ENCODE measurements at places on chromosomes 7 and 10.

DNA sequence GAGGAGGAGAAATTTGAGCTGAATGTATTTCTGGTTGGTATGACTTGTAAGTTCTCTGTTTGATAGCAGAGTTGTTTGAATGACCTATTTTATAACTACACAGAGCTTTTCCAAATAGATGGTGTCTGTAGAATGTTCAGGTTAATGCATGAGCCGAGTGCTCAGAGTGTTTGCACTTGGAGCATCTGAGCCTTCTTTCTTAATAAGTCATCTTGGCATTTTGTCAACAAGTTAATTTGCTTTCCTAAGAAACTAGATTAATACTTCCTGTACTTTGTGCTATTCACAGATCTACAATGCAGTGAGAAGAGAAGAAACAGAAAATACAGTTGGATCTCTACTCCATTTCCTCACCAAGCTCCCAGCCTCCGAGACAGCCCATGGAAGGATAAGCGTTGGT is 138.2 kb downstream of the PLCE1 start:
- no peak for DNase-seq

- no peak for DNase-seq
Observed at GRCh38 chr7:127514499-127514898, 70.9 kb downstream of the GCC1 start.

- DNase-seq: no peak
Observed at GRCh38 chr10:83983578-83984255, 155.6 kb upstream of the GHITM start.

DNA sequence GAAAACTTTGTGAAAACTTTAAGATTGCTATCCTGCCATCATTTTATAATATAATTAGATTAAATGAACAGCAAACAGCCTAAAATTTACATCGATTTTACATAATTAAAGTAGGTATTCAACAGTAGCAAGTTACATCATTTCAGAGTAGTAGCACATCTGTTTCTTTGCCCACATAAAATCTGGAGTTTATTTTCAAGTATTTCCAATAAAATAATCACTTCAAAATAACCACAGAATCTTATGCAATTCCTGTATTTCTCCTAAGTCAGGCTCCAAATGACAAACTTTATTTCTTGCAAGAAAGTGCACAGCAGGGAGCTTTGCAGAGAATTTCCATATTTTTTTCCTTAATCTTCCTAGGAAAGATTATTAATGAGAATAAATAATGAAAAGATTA is 82.6 kb downstream of the CUBN start:
- DNase-seq: no peak

DNA sequence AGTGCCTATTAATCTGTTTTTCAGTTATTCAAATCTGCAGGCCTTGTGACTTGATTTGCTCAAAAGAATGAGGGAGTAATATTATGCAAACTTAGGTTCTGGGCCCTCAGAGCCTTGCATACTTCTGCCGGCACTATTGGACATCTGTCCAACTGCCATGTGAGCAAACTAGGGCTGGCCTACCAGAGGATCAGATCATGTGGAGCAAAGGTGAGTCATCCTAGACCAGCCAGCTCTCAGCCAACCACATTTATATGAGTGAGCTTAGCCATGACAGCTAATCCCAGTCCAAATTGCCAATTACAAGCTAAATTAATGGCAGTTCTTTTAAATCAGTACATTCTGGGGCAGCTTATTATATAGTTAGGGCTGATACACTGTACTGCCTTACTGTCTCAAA is 69.6 kb downstream of the SDHAF3 start:
- no peak for DNase-seq
